ENCODE measurements at places on chromosomes 2 and 18. TPM values are rescaled to one million over a fixed set of nuclear protein-coding genes. Genes with fewer than 3 reads are reported as not detected.

The FNDC4 gene
- total RNA-seq: 6.9 TPM

The PDE1A gene
- 0.32 TPM for total RNA-seq

GRCh38 chr18:79737426-79737825, 57.8 kb downstream of the CTDP1 start:
- no peak for DNase-seq

- DNase-seq: peak; percentile 54
Observed at GRCh38 chr2:215930505-215931253, 82.7 kb downstream of the MREG start.

GRCh38 chr2:216688731-216689340, 6.5 kb downstream of the IGFBP5 start:
- no peak for DNase-seq

DNA sequence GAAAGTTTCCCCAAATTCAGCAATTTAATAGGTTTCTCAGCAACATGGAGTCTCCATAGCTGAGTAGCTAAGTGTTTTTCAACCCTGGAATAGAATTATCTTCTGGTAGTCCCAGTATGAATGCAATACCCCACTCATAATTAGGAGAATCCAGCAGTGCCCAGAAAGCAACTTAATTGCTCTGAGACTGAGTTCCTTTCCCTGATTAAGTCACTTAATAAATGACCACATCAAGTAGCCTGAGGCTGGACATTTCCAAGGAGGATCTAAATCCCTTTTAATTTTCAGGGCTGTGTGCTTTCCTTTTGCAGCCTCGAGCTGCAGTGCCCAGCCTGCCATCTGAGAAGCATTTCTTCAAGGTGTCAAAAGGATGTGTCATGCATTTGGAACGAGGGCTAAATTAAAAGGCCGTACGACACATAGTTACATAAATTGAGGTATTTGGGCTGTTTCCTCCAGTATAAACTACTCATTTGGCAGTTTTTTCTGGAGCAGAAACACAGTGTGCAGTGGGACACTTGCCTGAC, 17.7 kb upstream of the SIX2 start:
- DNase-seq: no peak

Data from astrocyte (in vitro differentiated cells and primary cell).